ENCODE measurements at places on chromosomes 16 and 17. TPM values are rescaled to one million over a fixed set of nuclear protein-coding genes. Genes with fewer than 3 reads are reported as not detected.

DNA sequence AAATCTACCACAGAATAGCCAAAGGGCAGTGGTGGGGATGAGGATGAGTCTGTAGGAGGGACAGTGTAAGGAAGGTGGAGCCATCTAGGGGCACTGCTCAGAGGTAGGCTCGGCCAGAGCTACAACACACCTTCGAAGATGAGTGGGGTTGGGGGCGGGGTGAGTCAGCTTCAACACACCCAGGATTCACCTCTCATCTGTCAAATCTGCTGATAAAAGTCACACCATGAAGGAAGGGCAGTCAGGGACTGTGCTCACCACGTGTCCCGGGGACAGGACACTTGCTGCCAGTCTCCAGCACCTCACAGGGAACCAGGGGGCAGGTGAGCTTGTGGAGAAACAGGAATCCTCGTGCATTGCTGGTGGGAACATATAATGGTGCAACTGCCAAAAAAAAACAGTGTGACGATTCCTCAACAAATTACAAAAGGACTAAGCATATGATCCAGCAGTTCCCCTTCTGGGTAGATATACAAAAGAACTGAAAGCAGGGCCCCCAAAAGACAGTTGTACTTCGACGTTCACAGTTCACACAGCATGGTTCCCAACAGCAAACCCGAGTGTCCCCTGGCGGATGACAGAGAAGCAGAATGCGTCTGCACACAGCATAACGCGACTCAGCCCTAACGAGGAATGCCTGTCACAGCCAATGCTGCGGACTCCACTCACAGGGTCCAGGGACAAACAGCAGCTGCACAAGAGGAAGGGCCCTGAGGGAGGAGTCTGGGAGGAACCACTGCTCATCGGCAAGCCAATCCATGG, 133.1 kb downstream of the ANKRD11 start:
- no peaks in the 10 kb centered on the region for H3K27me3 ChIP-seq
- no peaks in the 10 kb centered on the region for H3K36me3 ChIP-seq
- no peak overlapping the region for H3K4me3 ChIP-seq
- peaks cover 98% of the 10 kb centered on the region for H3K4me1 ChIP-seq

- H3K4me3 ChIP-seq, result no peak overlapping the region
- peaks cover 8% of the 10 kb centered on the region for H3K4me1 ChIP-seq
- peaks cover 86% of the 10 kb centered on the region for H3K36me3 ChIP-seq
- no peak for DNase-seq
- H3K27ac ChIP-seq, result no peak overlapping the region
Measured at GRCh38 chr16:81928975-81929374, 82.3 kb downstream of the SDR42E1 start.

AOC3 gene
- total RNA-seq, result 0.73 TPM

DNA sequence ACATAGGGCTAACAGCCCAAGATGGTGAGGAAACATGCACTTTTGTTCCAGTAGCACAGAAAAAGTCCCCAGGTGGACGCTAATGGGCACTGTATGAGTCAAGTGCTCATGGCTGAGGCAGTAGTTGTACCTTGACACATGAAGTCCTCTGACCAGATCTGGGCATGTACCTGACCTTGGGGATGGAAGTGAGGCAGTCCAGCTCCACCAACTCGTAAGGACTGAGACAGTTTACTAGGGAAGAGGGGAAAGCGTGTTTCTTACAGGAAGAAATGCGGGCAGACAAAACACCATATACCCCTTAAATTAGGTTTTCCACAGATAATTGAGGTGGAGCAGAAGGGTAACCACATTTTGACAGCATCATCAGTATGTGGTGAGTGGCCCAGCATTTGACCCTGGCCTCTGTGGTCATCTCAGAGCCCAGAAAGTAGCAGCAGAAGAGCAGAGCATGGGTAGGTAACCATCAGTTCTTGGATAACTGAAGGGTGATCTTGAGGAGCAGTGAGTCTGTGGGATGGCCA, 32.4 kb upstream of the METTL9 start:
- no peak for DNase-seq
- no peak overlapping the region for H3K4me3 ChIP-seq
- no peaks in the 10 kb centered on the region for H3K36me3 ChIP-seq
- H3K27ac ChIP-seq, result no peak overlapping the region

- H3K4me1 ChIP-seq, result peaks cover 14% of the 10 kb centered on the region
- H3K4me3 ChIP-seq, result peak overlapping the region; percentile 88
- H3K27me3 ChIP-seq, result no peaks in the 10 kb centered on the region
- no peaks in the 10 kb centered on the region for H3K36me3 ChIP-seq
- peak overlapping the region; percentile 18 for H3K27ac ChIP-seq
Measured at GRCh38 chr17:30831257-30831656, 509 bp upstream of the ATAD5 start.

All from natural killer cell (primary cell).